ENCODE measurements at places on chromosomes 3 and 15. TPM values are rescaled to one million over a fixed set of nuclear protein-coding genes. Genes with fewer than 3 reads are reported as not detected.

DNA sequence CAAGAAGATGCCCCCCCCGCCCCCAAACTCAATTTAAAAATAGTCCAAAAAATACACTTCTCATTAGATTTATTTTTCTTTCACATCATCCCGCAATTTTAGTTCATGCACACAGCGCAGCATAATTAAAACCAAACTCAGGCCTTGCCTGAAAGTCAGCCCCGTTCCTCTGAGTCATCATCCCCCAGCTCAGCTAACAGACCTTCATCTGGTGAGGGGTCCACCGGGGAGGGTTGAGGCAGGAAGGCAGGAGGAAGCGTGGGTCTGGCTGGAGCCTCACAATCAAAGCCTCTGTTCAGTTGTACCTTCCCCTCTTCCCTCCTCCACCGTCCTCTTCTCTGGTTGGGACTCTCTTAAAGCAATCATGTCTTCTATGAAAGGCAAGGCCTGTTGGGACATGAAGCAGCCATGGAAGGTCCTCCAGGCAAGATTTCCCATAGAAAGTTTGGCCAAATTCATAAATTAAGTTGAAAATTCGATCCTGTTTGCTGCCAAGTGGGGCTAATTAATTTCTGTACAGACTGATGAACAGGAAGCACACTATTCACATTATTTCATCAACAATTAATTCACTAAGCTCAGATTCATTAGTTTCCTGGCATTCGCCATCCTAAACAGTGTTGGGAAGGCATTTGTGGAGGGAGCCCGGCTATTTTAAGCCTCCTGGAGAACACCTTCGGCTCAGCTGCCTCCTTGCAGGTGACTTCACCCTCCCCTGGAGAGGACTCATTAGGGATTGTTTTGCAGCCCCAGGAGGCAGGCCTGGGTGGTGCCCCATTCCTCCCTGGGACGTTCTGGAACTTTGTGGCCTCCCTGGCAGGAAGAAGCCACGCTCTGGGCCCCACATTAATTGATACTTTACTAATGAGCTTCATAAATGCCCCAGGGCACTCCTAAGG, 72.3 kb upstream of the BNC1 start:
- DNase-seq = no peak

DNA sequence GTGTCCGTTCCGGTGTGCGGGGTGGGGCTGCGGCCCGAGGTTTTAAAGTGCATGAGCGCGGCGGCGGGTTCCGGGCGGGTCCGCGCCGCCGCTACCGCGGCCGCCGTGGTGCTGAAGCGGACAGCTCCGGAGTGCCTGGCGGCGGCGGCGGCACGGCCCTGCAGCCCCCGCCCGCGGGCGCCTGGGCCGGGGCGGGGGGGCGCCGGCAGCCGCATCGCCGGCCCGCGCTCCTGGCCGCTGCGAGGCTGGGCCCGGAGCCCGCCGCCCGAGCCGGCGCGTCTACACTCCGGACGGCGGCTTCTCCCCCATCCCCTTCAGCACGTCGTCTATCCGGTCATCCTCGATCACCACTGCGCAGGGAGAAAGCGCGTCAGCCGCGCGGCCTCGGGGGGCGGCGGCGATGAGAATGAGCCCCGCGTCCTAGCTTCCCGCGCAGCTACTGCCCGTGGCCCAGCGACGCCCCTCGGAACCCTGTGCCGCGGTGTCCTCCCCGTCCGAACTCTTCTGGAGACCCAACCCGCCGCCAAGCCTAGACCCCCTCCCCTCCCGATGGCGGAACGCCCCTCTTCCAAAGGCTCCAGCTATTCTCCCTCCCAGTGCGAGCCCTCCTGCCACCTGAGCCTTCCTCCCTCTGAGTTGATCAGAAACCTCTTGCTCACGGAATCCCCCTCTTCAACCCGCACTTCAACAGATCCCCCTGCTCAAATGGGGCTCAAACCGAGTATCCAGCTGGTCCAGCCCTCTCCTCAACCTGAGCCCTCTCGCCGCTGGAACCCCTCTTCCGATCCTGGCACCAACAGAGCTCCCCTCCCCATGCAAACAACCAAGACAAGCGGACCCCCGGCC, 1.3 kb downstream of the CAMK2N2 start:
- no peak for DNase-seq

- no peak for DNase-seq
These were observed 156.3 kb downstream of the WNT5A start for GRCh38 chr3:55330756-55331155.

DNA sequence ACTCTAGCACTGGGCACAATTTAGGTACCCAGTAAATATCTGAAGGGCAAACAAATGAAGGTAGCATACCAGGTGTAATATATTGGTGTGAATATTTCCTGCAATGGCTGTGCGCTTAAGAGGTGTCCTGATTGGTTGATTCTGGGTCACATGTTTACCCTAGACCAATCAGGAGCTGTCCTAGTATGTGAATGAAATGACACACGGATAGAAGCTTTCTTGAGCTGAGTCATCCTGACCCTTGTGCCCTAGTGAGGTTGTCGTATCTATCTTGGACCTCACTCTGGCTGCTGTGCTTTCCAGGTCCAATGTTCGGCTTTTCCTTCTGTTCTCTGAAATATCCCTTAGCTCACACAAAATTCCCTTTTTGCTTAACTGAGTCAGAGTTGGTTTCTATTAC, 58.1 kb upstream of the FOXP1 start:
- DNase-seq = no peak

- peak; percentile 58 for DNase-seq
These were observed 21.1 kb upstream of the SLC41A3 start for GRCh38 chr3:126104742-126105605.

Gene FOXB1
- not detected for total RNA-seq

Gene VPS39
- 186 TPM for total RNA-seq

Gene EFCC1
- total RNA-seq = 5.3 TPM

Gene IFT122
- total RNA-seq = 17.1 TPM

Gene NOX5
- not detected for total RNA-seq

Gene PLSCR2
- not detected for total RNA-seq
